ENCODE measurements at places on chromosomes 2 and 18. TPM values are rescaled to one million over a fixed set of nuclear protein-coding genes. Genes with fewer than 3 reads are reported as not detected.

DNA sequence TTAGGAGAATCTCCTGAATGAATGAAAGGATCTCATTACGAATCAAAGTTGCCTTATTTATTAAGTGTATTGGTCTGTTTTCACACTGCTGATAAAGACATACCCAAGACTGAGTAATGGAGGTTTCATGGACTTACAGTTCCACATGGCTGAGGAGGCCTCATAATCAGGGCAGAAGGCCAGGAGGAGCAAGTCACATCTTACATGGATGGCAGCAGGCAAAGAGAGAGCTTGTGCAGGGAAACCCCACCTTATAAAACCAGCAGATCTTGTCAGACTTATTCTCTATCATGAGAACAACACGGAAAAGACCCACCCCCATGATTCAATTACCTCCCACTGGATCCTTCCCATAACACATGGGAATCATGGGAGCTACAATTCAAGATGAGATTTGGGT lies 785.2 kb upstream of the POU3F3 start:
- no peaks in the 10 kb centered on the region for H3K27me3 ChIP-seq
- no peaks in the 10 kb centered on the region for H3K36me3 ChIP-seq
- no peaks in the 10 kb centered on the region for H3K4me1 ChIP-seq
- no peak overlapping the region for H3K27ac ChIP-seq
- DNase-seq: no peak
- H3K4me3 ChIP-seq: no peak overlapping the region

DNA sequence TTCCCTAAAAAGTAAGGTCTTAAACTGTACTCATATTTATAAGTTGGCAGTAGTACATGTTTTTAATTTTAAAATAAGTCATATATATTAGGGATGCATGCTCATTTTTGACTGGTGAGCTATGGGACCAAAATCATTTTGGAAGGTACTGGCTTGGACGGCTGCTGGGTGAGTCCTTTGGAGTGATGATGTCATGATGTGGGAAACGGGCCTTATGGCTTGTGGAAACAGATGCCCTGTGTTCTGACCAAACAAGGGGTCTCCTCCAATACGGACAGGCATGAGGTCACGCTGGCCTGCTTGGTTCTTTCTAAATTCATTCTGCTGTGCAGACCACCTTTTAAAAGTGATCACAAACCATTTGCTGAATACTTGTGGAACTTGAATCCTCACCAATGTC lies 109.2 kb upstream of the MGAT5 start:
- no peak overlapping the region for H3K27ac ChIP-seq
- no peaks in the 10 kb centered on the region for H3K27me3 ChIP-seq
- no peaks in the 10 kb centered on the region for H3K36me3 ChIP-seq
- no peak overlapping the region for H3K4me3 ChIP-seq

DNA sequence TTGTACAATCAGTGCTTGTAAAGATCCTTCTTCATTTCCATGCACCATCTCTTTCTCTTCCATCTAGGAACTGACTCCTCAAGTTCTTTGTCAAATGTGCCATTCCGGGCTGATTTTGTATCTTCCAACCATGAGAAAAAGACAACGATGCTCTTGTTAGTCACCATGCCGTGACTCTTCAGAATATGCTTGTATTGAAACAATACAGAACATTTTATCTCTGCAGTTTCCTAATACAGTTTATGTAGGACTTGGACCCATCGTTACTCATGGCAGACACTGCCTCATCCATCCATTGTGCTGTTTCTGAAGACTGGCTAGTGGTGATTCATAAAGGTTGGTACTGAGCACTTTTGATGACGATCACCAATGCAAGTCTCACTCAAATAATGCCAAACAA lies 283.2 kb downstream of the KCNS3 start:
- H3K36me3 ChIP-seq: no peaks in the 10 kb centered on the region
- DNase-seq: no peak
- no peak overlapping the region for H3K4me3 ChIP-seq

- no peak for DNase-seq
- H3K27ac ChIP-seq: no peak overlapping the region
- no peak overlapping the region for H3K4me3 ChIP-seq
- no peaks in the 10 kb centered on the region for H3K27me3 ChIP-seq
- peaks cover 13% of the 10 kb centered on the region for H3K4me1 ChIP-seq
- no peaks in the 10 kb centered on the region for H3K36me3 ChIP-seq
Observed at GRCh38 chr18:74579496-74580065, 18.1 kb upstream of the ZNF407 start.

The MC4R gene
- total RNA-seq: not detected

The DCAF17 gene
- total RNA-seq: 21.2 TPM

Measured in SJSA1 (cell line).